Thyroid gland (tissue), 4 donors: ENCODE measurements at places on chromosomes 7 and 10. TPM values are rescaled to one million over a fixed set of nuclear protein-coding genes. Genes with fewer than 3 reads are reported as not detected.

Gene RNF133
- 2.3 TPM for total RNA-seq

DNA sequence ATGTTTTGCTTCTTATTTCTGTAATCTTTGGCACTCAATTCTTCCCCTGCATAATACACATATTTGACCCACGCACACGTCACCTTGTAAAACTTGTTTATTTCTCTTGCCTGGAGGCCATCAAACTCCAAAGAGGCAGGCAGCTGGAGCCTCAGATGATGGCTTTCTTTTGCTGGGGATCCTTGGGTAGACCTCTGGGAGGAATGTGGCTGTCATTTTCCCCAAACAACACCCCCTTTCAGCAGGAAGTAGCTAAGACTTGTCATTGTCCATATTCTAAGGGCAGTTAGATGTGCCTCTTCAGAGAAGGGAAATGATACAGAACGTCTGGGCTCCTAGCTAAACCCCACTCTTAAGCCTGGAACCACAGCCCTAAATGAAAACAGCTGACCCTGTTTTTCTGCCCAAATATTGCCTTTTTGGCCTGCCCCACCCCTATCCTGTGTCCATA is 111.3 kb downstream of the ITGB8 start:
- H3K36me3 ChIP-seq, result no peaks in the 10 kb centered on the region
- no peak overlapping the region for H3K27ac ChIP-seq
- H3K27me3 ChIP-seq, result no peaks in the 10 kb centered on the region

DNA sequence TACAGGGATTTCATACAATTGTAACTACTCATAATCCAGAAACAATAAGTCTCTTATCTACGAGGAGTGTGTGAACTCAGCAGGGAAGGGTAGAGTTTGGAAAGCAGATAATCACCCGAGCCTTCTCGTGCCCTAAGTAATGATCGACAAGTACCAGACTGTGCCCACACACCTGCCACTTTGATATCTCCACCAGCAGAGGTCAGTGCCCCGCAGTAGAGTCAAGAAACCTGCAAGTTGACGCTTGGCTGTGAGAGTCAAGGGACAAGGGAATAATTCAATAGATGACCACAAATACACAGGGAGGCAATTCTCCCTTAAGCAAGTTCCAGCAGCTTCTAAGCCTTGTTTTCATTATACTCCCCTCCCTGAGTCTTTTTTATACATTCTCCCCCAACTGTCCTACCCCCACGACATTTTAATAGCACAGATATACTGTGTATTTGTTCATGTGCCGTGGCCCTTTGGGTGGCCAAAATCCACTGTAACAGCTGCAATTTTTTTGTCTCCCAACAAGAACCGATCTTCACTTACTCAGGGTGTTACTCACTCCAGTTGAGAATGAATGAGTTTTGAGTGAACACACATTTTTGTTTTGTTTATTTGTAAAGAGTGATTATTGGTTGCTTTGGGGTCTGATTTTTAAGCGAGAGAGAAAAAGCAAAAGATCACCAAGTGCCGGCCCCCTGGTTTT is 106.9 kb upstream of the RHEB start:
- peaks cover 9% of the 10 kb centered on the region for H3K4me1 ChIP-seq
- no peaks in the 10 kb centered on the region for H3K36me3 ChIP-seq
- peak; percentile 64 for DNase-seq
- no peak overlapping the region for H3K4me3 ChIP-seq
- no peaks in the 10 kb centered on the region for H3K27me3 ChIP-seq
- no peak overlapping the region for H3K27ac ChIP-seq

GRCh38 chr10:131651674-131652437 is 249.0 kb upstream of the PPP2R2D start:
- H3K4me3 ChIP-seq, result no peak overlapping the region
- no peaks in the 10 kb centered on the region for H3K36me3 ChIP-seq
- no peak for DNase-seq
- H3K27me3 ChIP-seq, result no peaks in the 10 kb centered on the region
- no peak overlapping the region for H3K27ac ChIP-seq

Gene CRHR2
- total RNA-seq, result 0.45 TPM

DNA sequence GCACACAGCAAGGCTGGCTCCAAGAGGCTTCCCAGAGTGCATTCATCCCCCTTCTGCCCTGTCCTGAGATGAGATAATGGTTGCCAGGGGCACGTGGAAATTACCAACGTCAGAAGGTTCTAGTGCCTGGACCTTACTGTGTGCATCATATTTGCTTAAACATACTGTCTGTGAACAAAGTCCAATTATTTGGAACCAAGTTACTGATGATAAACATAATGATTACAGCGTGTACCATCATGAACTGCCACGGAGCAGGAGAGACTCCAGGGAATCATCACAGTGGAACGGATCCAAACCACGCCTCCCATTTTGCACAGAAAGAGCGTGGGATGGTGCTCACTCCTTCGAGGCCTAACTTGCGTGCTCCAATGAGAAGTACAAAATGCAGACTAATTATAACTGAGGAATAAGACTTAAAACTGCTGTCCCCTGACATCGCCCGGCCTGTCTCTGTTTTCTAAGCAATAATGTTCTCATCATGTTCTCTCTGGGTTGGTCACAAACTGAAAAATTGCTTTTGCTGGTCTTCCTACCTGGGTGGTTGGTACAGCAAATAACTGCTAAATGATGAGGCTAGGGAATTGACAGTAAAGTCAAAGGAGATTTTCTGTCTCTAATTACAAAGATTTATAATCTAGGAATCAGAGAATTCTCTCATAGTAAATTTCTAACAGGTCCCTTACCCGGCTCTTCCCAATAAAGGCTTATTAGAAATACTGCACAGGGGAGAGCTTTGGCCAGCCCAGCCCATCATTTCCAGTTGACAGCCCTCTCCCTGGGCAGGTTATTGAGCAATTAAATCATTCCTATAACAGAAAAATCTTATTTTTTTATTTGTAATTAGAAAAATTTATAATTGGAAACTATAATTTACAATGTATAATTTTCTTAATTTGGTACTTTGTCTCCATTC is 182.2 kb downstream of the CAMK1D start:
- H3K27ac ChIP-seq, result peak overlapping the region; percentile 36
- peaks cover 8% of the 10 kb centered on the region for H3K4me1 ChIP-seq
- no peak for DNase-seq

DNA sequence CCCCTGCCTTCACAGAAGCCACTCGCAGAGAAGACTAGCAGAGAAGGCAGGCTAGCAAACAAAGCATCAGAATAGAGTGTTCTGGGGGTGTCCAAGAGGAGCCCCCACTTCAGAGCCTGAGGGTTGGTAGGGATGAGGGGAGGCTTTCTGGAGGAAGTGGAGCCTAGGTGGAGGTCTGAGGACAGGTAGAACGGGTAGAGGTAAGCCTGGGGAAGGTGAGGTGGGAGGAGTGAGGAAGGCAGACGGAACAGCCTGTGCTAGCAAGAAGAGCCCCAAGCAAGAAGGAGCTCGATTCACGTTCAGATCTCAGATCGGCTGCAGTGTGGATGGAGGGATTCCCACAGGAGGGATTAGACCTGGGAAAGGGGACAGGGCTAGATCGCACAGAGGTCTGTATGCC is 66.0 kb upstream of the DUSP5 start:
- no peak overlapping the region for H3K4me3 ChIP-seq
- no peaks in the 10 kb centered on the region for H3K36me3 ChIP-seq
- H3K27ac ChIP-seq, result no peak overlapping the region

GRCh38 chr7:73349763-73350162 is 21.8 kb downstream of the FKBP6 start:
- H3K4me3 ChIP-seq, result no peak overlapping the region
- H3K27ac ChIP-seq, result no peak overlapping the region
- H3K36me3 ChIP-seq, result no peaks in the 10 kb centered on the region

Gene NAT16
- total RNA-seq, result not detected

- no peaks in the 10 kb centered on the region for H3K27me3 ChIP-seq
- no peak for DNase-seq
- no peak overlapping the region for H3K27ac ChIP-seq
- no peaks in the 10 kb centered on the region for H3K4me1 ChIP-seq
- no peak overlapping the region for H3K4me3 ChIP-seq
Measured at GRCh38 chr10:103951942-103952341, 15.0 kb upstream of the SLK start.

Gene NODAL
- total RNA-seq, result not detected

Gene DGKI
- 45.4 TPM for total RNA-seq

GRCh38 chr10:13716081-13717071 is 129.6 kb downstream of the PRPF18 start:
- H3K36me3 ChIP-seq, result no peaks in the 10 kb centered on the region
- no peak overlapping the region for H3K4me3 ChIP-seq
- H3K27ac ChIP-seq, result peak overlapping the region; percentile 72
- peaks cover 41% of the 10 kb centered on the region for H3K4me1 ChIP-seq

DNA sequence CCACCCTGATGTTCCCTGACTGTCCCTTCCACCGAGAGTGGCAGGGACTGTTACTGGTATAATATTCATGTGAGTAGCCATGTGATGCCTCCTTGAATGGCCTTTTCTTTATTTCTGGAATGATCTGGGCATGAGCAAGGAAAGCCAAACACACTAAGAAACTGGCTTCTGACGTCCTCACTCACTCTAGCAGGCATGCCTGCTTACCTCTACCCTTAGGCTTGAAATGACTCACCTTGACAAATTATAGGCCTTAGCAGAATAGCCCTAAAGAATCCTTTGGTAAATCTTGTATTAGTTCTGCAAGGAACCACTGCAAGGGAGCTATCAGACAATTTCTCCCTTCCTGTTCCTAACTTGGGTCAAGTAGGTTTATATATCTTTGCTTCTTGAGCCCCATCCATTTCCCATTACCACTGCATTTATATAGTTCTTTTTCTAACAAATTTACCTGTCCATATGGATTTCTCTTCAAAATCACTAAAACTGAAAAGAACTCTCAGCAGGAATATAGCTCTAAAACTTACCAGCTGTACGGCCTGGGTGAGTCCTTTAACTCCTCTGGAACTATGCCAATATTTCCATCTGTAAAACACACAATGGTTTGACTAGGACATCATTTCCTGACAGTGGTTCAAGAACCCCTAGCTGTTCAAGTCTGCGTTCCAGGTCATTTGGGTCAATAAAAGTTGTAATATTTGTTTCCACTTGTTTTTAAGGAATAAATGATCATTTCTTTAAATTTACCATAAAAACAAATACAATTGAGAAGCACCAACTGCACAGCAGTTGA is 13.0 kb upstream of the NDUFA5 start:
- H3K4me1 ChIP-seq, result no peaks in the 10 kb centered on the region
- H3K27me3 ChIP-seq, result no peaks in the 10 kb centered on the region
- no peak for DNase-seq
- no peak overlapping the region for H3K27ac ChIP-seq
- no peaks in the 10 kb centered on the region for H3K36me3 ChIP-seq

DNA sequence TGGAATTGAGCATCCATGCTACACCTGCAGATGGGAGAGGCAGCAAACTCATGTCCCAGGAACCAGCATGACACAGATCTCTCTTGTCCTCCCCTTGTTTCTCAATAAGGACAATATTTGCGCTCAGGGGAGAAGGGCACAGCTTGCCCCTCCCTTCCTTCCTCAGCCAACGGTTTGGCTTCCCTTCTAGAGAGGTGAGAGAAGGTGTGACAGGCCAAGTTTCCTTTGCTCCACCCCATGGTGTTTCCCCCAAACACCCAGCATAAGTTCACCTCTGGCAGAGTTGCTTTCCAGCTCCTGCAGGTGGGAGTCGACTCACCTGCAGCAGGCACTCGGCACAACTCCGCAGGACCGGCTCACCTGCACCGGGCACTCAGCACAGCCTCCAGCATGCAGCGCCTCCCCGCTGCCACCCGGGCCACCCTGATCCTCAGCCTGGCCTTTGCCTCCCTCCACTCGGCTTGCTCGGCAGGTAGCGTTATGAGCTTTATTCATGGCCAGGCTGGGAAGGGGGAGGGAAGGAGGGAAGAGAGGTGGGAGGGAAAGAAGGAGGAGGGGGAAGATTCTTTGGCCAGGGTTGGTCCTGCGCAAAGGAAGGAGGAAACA is at the start of the genes ATP6V0A4 and TMEM213:
TSS of gene ATP6V0A4 (minus strand) at position 482 of the 606 bp plus-strand sequence. CDS start 26,949 bp downstream, outside the sequence.
TSS of gene TMEM213 (plus strand) at position 280 of the 606 bp plus-strand sequence. CDS start at position 391, 111 bp downstream.
- no peak within 1 kb of the TSS for H3K4me3 ChIP-seq
- H3K27ac ChIP-seq, result no peak within 1 kb of the TSS
- H3K4me1 ChIP-seq, result no peaks in the 10 kb centered on the region
- H3K36me3 ChIP-seq, result no peaks in the 10 kb centered on the region
- no peaks in the 10 kb centered on the region for H3K27me3 ChIP-seq

Gene MKX
- 0.67 TPM for total RNA-seq

Gene ACTR3C
- total RNA-seq, result 34.8 TPM

DNA sequence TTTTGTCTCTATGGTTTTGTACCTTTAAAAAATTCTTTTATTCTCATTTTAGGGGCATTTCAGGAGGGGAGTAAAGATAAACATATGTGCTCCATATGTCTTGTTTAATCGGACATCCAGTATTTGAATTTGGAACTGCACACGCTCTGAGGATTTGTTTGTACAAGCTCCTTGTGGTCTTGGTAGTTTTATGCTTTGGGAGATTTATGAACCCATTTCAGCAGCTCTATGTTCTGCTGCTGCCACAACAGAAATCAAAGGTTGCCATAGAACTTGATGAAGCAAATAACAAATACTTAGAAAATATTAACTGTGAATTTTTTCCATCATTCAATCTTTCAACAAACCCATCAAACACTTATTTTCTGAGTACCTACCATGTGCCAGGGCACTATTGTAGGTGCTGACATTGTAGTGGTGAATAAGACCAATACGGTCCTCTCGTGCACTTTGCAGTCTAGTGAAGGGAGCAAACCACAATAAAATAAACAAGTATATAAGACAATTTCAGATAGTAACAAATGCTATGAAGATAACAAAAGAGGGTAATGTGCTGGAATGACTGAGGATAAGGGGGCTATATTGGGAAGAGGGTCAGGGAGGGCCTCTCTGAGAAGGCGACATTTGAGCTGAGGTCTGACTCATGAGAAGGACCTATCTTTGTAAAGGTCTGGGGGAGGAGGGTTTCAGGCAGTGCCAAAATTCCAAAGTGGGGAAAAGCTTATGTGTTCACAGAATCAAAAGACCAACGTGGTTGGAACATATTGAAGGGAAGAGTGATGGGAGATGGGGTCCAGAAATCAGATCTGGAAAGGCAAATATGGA is 30.4 kb downstream of the MYPN start:
- no peak overlapping the region for H3K27ac ChIP-seq
- no peaks in the 10 kb centered on the region for H3K27me3 ChIP-seq
- no peak overlapping the region for H3K4me3 ChIP-seq
- no peaks in the 10 kb centered on the region for H3K4me1 ChIP-seq
- no peak for DNase-seq

DNA sequence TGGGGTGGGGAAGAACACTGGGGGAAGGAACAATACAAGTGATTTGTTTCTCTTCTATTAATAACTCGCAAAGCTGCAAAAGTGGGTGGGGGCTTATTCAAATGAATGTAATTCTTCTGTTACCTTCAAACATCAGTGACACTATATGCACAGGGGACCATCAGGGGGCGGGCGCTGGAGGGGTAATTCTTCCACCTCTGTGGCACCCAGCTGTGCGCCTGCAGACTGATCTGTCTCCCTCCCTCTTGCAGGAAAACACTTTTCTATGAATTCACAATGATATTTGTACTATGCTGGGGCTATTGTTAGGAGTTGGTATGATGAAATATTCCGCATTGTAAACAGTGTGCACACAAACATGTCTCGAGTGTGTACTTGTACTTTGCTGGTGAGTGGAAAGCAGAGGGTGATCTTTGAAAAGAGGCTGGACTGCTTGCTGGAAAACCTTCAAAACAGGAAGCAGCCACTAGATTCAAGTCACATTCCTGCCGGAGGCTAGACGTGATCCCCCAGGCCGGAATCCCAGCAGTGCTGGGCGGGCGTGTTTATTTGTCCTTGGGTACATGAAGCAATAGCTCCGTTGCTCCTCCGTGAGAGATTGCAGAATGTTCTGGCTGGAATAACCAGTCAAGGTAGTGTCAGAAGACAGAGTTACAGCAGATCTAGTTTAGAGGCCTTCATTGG is 15.8 kb upstream of the BNIP3 start:
- no peaks in the 10 kb centered on the region for H3K36me3 ChIP-seq
- no peaks in the 10 kb centered on the region for H3K27me3 ChIP-seq
- H3K4me1 ChIP-seq, result peaks cover 25% of the 10 kb centered on the region
- H3K27ac ChIP-seq, result peak overlapping the region; percentile 92
- peak; percentile 94 for DNase-seq

- no peaks in the 10 kb centered on the region for H3K4me1 ChIP-seq
- no peak overlapping the region for H3K27ac ChIP-seq
- H3K4me3 ChIP-seq, result no peak overlapping the region
Measured at GRCh38 chr10:5951167-5951711, 26.1 kb downstream of the IL15RA start.
